CD8-positive, alpha-beta T cell (primary cell): ENCODE measurements at places on chromosomes 5 and 9.

DNA sequence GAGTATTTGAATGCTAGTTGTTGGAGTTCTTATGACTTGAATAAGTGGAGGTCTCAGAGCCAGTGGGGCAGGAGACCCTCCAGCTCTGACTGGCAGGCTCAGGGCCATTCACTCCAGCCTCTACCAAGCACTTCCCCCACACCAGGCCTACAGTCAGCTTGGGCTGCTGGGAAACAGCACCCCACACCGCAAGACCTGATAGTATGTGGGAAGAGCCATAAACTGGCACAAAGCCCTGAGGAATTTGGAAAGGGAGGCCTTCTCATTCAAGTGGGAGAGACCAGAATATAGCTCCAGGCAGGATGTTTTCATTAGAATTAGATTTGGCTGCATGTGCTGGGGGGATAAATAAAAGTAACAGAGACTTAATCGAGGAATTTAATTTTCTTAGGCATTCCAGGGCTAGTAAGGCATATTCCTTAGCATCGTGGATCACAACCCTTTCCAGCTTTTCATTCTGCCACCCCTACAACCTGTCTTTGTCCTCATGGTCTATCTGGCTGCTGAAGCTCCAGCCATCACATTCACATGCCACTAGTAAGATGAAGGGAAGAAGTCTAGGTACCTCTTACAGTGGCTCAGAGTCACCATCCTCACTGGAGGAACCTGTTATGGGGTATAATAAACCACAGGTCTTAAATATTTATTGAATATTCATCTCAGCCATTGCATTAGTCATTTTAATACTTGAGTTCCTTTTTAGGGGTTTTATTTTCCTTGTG, 47.5 kb downstream of the TMOD1 start:
- no peak for DNase-seq

DNA sequence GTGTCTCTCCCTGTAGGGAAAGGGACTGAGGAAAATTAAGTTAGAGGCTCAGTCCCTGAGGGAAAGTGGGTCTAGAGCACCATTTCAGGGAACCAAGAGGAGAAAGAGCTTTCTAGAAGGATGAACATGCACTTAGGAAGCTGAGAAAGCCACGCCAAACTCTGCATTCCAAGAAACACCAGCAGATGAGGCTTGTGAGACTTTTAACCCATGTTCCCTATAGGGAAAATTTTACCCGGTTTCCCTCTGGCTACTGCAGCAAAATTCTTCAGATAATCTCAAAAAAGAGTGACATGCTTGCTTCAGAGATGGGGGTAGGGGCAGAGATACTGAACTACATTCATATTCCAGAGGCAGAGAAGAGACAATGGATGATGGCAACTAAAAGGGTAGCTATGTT, 8.6 kb downstream of the TLN1 start:
- DNase-seq: no peak

DNA sequence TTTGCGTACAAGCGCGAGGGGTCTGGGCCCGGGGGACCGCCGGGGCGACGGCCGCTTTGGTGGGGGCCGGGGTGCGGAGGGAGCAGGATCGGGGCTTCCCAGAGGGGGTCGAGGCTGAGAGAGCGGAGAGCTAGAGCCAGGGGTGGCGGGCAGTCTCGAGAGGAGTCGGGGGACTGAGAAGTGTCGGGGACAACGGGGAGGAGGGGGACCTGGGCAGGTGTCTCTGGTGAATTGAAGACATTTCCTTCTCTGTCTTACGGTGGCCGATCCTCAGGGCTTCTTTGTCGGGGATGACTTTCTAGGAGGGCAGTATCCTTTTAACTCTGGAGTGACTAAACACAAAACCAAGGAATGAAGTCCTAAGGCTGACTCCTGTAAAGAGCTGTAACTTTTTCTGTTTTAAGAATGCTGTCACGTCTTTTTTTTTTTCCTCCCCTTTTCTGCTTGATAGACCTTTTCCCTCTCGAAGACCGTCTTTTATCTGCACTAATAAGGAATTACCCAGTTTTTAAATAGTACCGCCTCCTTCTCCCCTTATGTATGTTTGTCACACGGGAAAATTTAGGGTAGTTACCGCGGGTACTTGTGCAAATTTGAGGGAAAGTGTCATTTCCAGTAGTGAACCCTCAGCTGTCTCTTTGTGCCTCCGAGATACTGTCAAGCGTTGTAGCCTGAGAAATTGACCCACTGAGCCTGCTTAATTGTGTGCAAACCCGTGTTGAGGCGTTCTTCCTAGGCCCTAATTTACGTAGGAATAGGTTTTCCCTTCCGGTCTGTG, 822 bp downstream of the DENND4C start:
- no peak for DNase-seq

DNA sequence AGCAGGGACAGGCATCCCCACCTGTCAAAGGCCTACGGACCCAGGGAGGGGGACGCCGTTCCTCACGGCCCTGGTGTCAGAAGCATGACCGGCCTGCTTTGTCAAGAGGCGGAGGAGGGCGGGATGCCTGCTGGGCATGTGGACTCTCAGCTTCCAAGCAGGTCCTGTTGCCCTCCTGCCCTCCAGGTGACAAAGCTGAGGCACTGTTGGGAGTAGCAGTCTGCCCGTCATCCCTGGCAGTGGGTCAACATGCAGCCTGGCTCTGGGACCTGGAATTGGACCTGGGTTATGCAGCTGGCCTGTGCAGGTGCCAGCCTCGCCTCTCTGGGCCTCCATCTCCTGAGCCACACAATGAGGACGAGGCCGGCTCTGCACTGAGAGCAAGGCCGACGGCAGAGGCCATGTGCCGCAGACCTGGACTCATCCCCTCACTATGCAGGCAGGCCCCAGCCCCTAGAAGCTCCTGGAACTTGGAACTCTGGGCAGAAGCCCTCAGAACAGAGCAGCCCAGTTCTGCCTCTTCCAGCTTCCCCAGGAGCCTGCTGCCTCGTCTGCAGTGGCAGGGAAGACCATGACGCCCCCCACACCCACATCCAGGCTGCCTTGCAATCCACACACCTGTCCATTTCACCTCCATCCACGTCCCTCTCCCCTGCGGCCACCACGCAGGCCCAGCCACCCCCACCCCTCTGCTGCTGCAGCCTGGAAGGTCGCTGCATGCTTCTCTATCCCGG, 20.8 kb upstream of the FCN1 start:
- DNase-seq: no peak

DNA sequence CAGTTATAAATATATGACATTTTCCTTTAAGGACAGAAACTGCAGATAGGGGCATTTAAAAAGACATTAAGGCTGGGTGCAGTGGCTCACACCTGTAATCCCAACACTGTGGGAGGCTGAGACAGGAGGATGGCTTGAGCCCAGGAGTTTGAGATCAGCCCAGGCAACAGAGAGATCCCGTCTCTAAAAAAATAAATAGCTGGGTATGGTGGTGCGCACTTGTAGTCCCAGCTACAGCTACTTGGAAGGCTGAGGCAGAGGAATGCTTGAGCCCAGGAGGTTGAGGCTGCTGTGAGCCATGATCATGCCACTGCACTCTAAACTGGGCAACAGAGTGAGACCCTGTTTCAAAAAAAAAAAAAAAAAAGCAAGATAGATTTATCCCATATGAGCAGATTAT, 63.6 kb downstream of the CSNK1A1 start:
- no peak for DNase-seq

- no peak for DNase-seq
Observed at GRCh38 chr9:78462611-78463010, 165.7 kb downstream of the PSAT1 start.

- DNase-seq: no peak
Observed at GRCh38 chr5:177131019-177131320, 2.6 kb upstream of the NSD1 start.

DNA sequence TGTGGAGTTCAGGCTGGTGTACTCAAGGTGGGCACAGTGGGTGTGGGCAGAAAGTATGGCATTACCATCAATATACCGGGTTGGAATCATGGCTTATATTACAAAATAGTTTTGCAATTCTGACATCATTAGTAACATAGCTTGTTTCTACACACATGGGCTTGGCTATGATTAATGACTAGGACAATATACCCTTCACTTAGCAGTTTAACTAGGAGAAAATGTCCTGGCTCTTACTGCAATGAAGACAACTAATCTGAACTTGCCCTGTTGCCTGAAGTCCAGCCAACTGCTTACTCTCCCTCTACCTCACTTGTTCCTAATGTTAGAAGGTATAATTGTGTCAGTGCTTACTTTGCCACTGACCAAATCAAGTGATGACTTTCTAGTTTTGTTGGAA, 612.5 kb downstream of the EFNA5 start:
- DNase-seq: no peak

- DNase-seq: no peak
Observed at GRCh38 chr9:22650145-22650544, 203.5 kb downstream of the DMRTA1 start.

DNA sequence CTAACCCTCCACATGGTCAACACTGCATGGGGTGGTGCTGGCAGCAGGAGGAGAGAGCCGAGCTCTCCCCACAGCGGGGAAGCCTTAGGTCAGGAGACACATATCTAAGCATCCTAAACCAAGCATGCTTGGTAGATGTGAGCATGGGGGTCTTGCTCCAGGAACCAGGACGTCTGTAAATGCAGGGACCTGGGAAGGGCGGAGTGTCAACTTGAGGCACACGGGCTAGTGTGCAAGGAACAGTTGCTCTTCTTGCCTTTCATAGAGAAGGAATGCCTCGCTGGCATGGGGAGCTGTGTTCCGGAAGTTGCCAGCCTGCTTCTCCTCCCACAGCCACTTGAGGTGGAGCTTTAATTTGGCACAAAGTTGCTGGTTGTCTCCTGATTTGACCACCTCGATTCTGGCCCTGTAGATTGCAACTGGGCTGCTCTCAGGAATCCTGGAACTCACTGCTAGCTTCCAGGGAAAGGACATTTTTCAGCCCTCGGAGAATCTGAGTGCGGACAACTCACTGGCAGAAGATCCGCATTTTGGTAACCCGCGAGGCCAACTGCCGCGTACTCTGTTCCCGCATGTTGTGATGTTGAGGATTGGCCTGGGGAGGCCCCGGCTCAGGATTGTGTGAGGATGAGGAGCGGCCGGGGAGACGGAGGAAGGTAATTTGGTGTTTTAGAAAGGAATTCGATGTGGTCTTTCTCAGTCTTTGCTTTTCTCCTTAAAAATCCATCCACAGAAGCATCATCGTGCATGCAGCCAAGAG, 370.3 kb upstream of the IRX1 start:
- DNase-seq: no peak

GRCh38 chr9:112135706-112136105, 39.4 kb downstream of the SUSD1 start:
- DNase-seq: no peak

- no peak for DNase-seq
Observed at GRCh38 chr5:124089578-124089977, 577.6 kb downstream of the CSNK1G3 start.

DNA sequence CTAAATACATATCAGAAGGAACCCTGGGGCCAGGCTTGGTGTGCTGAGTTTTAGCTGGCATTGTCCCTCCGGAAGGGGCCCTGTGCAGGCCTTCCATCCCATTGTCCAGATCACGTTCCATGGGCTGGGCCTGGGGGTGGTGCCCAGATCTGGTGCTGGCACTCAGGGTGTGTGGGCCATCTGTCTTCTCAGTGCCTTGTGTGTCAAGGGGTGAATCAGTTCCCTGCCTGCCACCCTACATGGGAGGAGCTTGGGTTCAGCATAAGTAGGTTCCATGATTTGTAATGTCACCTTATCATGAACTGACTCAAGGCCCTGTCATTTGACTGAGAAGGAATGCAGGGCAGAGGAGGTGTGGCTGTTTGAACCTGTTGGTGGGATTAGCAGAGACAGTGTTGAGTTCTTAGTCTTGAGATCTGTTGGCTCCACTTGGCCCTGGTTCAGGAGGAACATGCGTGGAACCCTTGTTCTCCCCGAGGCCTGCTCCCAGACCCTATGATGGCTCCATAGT, 176.8 kb downstream of the MACROH2A1 start:
- peak; percentile 31 for DNase-seq

DNA sequence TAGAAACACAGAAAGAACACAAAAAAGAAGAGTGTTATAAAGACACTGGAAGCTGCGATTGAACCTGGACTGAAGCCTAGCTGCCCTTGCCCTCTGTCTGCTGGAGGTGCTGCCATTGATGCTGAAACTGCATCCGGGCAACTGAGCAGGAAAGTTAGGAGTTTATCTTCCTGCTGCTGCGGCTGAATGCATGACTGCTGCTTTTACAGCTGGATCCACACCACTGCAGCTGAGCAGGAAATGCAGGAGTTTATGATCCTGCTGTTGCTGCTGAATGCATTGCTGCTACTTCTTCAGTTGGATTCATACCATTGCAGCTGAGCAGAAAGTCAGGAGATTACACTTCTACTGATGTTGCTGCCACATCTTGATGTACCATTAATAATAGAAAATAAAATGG, 21.8 kb upstream of the JAKMIP2 start:
- no peak for DNase-seq

DNA sequence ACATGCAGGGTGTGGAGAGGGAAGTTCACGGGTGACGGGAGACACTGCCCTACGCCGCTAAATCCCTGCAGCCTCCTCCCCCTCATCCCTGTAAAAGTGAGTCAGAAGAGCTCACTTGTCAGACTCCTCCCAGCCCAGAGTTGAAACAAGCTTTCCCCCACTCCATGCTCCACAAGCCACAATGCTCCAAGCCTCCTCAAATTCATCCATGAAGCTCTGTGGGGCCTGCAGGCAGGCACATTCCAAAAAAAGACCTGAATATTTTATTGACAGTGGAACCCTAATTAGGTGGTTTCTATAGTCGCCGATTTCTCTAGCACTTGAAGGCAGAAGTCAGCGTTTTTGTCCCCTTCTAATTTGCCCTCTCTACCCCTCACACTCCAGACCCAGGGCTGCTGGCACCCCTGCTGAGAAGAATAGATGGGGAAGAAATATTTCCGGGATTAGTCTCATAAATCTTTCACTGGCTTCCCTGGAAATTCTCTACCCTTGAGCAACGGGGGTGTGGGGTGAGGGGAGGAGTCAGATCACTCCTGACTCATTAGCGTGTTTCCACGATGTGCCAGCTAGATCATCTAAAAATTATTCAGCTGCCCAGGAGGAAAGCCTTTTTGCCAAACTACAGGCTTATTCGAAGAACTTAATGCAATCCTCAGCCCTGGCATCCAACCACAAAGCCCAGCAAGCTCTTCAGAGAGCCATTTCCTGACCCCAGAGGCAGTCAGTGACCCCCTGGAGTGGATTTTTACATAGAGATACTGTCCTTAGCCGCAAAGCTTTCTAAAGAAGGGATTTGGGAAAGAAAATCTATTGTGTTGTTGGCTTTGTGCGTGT, 97.1 kb downstream of the ENC1 start:
- DNase-seq: no peak

- no peak for DNase-seq
Observed at GRCh38 chr9:130319300-130319699, 53.7 kb downstream of the HMCN2 start.

DNA sequence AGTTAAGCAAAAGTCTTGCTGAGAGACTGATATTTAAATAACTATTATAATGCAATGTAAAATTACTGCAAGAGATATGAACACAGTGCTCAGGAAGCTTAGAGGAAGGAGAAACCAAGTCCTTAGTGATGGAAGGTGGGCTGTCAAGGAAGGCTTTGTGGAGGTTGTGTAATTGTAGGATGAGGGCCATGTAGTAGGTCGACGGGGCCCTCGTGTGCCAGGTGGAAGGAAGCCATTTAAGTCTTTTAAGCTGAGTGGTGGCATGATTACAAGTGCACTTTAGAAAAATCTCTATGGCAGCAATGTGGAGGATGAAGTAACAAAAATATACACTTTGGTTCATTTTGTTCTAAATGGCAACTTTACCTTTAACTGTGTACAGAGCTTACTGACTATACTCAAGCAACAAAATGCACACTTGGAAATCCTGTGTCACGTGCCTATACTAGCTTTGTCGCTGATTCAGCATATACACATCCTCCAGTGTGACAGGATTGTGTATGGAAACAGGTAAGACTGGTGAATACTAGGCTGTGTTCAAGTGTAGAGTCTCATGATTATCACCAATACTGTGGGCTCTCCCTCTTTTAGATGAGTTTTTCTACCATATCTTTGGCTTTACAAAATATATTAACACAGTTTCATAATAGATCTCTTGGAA, 78.6 kb downstream of the TMC1 start:
- DNase-seq: no peak
